Caki2 (cell line): ENCODE measurements at places on chromosomes 13 and 19. TPM values are rescaled to one million over a fixed set of nuclear protein-coding genes. Genes with fewer than 3 reads are reported as not detected.

CGB7 gene
- total RNA-seq, result 1.7 and 4.1 TPM in 2 replicates

MCEMP1 gene
- not detected in 2 replicates for total RNA-seq

CLDND2 gene
- total RNA-seq, result not detected in 2 replicates

ZNF471 gene
- not detected in 2 replicates for total RNA-seq

ATP1A3 gene
- total RNA-seq, result 2.3 TPM in 1 of 2 replicates, not detected in the other

CD177 gene
- total RNA-seq, result 6.5 and 10.9 TPM in 2 replicates
